ENCODE measurements at places on chromosomes 1 and 21. TPM values are rescaled to one million over a fixed set of nuclear protein-coding genes. Genes with fewer than 3 reads are reported as not detected.

PADI6 gene
- not detected for total RNA-seq

DNA sequence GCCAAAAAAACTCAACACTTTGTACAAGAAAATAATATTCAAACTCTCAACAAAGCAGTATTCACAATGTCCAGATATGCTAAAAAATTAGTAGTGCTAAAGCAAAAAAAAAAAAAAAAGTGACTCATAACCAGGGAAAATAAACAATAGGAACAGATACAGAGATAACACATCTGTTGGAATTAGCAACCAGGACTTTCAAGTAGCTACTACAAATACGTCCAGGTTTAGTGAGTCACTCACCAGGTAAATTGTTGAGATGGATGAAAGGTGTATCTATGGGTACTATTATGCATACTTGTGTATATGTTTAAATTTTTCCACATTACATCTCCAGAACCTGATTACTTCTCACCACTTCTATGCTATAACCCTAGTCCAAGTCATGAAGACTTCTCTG, 144.8 kb upstream of the SLC35F3 start:
- no peaks in the 10 kb centered on the region for H3K4me1 ChIP-seq
- H3K27me3 ChIP-seq: no peaks in the 10 kb centered on the region
- H3K36me3 ChIP-seq: no peaks in the 10 kb centered on the region
- H3K4me3 ChIP-seq: no peak overlapping the region
- H3K27ac ChIP-seq: no peak overlapping the region

OR2L3 gene
- not detected for total RNA-seq

DNA sequence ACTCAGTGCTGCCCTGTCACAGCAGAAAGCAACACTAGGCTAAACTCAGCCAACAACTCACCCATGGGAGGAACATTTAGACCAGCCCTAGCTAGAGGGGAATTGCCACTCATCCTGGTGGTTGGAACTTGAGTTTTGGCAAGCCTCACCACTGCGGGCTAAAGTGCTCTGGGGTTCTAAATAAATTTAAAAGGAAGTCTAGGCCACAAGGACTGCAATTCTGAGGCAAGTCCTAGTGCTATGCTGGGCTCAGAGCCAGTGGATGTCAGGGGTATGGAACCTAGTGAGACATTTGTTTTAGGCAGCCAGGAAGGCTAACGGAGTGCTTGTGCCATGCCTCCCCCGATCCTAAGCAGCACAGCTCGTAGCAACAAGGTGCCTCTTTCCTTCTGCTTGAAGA, 78.0 kb downstream of the RGS13 start:
- DNase-seq: no peak
- H3K36me3 ChIP-seq: no peaks in the 10 kb centered on the region
- H3K27ac ChIP-seq: no peak overlapping the region
- H3K27me3 ChIP-seq: no peaks in the 10 kb centered on the region
- no peak overlapping the region for H3K4me3 ChIP-seq
- peaks cover 11% of the 10 kb centered on the region for H3K4me1 ChIP-seq

DNA sequence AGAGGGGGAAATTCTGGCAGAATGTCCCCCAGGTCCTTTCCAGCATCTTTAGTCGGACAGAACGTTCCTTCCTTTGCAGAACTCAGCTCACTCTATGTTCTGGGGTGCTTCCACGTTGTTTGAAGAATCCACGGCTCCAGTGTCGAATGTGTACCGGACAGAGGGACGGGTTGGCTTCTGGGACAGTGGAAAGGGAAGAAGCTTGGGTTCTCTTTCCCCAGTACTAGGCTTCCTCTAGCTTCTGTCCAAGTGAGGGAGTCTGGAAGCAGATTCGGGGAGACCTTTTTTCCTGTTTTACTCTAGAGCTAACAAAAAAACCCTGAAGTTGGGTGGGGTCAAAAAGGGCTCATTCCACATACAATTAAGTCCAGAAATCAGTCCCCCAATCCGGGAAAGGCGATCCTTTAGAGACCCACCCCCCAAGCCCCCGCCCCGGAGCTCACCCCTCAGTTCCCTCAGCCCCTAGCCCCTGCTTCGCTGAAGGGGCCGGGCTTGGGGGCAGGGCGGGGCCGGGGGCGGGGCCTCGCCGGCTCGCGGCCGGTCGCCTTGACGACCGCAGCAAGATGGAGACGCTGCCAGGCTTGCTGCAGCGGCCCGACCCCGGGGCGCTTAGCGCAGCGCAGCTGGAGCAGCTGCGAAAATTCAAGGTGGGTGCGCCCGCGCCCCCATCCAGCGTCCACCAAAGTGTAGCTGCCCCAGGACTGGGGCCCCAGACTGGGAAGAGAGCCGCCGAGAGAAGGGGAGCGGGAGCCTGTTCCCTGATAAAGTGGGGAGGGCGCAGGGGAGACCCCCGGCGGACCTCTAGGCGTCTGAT, at the start of gene RIIAD1:
Gene RIIAD1, plus strand, starts transcription at position 549 of the 814 bp plus-strand sequence. Its CDS starts 15 bp downstream, at position 564.
- peak; percentile 89 for DNase-seq
- H3K27me3 ChIP-seq: peaks cover 75% of the 10 kb centered on the region
- H3K4me3 ChIP-seq: peak within 1 kb of the TSS; percentile 63
- no peak within 1 kb of the TSS for H3K27ac ChIP-seq
- H3K4me1 ChIP-seq: peaks cover 26% of the 10 kb centered on the region

UBASH3A gene
- not detected for total RNA-seq

GRCh38 chr21:42367367-42368165, 1.2 kb upstream of the TFF1 start:
- no peak for DNase-seq
- H3K36me3 ChIP-seq: no peaks in the 10 kb centered on the region
- H3K4me1 ChIP-seq: no peaks in the 10 kb centered on the region
- H3K27me3 ChIP-seq: no peaks in the 10 kb centered on the region

KCNK1 gene
- 0.11 TPM for total RNA-seq

DNA sequence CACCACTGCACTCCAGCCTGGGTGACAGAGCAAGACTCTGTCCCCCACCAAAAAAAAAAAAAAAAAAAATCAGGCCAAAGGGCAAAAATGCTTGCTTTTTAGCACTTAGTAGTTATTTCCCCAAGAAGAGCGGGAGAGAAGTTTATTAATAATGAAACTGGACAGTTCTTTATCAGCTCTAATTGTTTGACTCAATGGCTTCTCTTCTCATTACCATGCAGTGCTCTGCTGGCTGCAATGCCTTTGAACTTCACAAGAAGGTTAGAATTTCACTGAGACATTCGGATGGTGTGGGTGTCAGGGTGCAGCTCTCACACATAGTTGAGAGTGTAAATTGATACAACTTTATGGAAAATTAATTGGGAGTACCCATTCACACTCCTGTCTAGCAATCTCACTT, 63.7 kb downstream of the EDARADD start:
- no peak overlapping the region for H3K4me3 ChIP-seq
- no peaks in the 10 kb centered on the region for H3K4me1 ChIP-seq
- no peaks in the 10 kb centered on the region for H3K36me3 ChIP-seq
- DNase-seq: no peak

DNA sequence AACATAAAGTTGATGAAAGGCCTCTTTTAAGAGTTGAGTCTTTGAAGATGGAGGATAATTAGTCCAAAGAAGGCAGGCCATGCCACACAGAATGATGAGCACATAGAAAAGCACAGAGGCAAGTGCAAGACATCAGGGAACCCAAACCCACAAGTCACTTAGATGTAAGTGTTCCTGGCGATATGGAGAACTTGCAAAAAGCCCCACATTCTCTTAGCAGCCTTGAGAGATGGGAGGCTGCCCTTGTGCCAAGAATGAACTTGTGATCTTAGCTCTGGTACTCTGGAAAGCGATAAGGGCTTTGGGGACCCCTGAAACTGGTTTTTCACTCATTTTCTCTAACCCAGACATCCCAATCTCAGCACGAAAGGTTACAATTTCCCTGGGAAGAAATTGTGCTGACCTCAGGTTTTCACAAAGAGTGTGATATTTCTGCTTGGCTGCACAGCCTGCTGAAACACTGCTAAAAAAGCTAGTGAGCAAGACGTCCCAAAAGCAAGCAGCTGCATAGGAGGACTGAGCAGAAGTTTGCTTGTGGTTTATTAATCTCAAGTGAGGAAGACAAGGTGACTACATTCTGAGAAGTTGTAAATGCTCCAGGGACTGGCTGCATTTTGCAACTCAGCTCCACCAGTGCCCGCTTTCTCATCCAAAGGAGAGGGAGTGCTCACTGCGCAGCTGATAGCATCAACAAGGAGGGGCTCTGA, 496.9 kb upstream of the CAMK1G start:
- no peak overlapping the region for H3K4me3 ChIP-seq
- no peak for DNase-seq
- no peak overlapping the region for H3K27ac ChIP-seq
- peaks cover 9% of the 10 kb centered on the region for H3K4me1 ChIP-seq
- no peaks in the 10 kb centered on the region for H3K27me3 ChIP-seq

GRCh38 chr21:31459457-31459856, 115.4 kb upstream of the TIAM1 start:
- peak; percentile 20 for DNase-seq
- H3K36me3 ChIP-seq: no peaks in the 10 kb centered on the region
- no peaks in the 10 kb centered on the region for H3K27me3 ChIP-seq

DNA sequence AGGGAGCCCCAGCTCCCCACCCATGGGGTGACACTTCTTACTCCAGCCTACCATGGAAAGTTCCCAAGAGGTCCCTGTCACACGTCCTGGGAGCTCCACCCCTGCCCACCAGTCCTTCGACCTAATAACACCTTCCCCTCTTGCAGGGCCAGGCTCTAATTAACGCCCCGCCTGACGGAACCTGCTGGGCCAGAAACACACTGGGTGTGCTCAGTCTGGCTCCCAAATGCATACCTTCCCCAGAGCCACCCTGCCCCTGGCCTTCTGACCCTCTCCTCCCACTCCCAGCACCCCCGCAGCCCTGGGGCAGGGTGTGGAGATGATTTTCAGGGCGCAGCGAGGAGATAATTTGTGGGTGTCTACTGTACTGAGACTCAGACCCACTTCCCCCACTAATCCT, 20.6 kb downstream of the PGLYRP3 start:
- no peak overlapping the region for H3K4me3 ChIP-seq
- H3K27me3 ChIP-seq: no peaks in the 10 kb centered on the region
- no peaks in the 10 kb centered on the region for H3K36me3 ChIP-seq
- no peak overlapping the region for H3K27ac ChIP-seq

DNA sequence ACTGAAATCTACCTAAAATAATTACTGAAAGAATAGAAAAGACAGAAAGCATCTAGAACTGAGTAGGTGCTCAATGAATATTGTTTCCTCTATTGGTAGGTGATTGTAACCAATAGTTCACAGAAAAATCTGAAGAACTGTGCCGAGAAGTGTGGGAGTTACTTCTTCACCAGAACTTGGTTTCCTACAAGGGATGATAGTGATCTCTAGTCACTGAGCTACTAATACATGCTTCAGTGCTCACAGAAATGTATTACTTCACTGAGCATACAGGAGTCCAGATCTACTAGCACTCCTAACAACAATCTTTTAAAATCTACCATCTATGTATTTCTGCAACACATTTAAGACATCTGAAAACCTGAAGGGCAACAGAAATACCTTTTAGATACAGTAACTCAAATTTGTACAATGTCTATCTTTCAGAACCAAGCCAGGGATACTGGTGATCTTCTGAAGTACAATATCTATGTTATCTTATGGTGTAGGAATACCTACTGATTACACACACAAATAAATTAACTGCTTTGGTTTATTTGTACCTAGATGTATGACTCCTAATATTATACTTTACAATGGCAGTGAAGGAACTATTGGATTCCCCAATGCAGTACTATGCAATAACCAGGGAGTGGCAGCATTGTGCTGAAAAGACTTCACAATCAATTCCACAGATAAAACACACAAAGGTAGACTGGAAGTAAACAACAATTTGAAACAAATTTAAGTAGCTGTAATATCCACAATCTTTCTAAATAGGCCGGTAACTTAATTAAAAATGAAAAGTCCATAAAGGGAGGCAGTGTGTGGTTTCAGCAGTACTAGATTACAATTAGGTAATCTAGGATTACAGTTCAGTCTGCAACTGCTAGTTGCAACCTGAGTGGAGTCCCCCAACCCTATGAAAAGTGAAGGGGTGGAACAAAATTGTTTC, 243.0 kb downstream of the SLC45A1 start:
- no peak overlapping the region for H3K4me3 ChIP-seq
- H3K27ac ChIP-seq: peak overlapping the region; percentile 48
- H3K27me3 ChIP-seq: no peaks in the 10 kb centered on the region

Data from neural progenitor cell (in vitro differentiated cells).